ENCODE measurements at places on chromosomes 6 and 20. TPM values are rescaled to one million over a fixed set of nuclear protein-coding genes. Genes with fewer than 3 reads are reported as not detected.

The CTCFL gene
- not detected for total RNA-seq

The BTBD9 gene
- total RNA-seq = 1.8 TPM

The NOTCH4 gene
- 0.63 TPM for total RNA-seq

The PRSS35 gene
- 0.12 TPM for total RNA-seq

The PPDPF gene
- 326 TPM for total RNA-seq

The OR2B6 gene
- not detected for total RNA-seq

The SLC22A16 gene
- total RNA-seq = not detected

The SPDEF gene
- 2.2 TPM for total RNA-seq

The RAMACL gene
- total RNA-seq = 0.20 TPM

The TMEM74B gene
- total RNA-seq = 3.4 TPM

The AFG1L gene
- 3.0 TPM for total RNA-seq

The RIPOR3 gene
- 0.08 TPM for total RNA-seq

The SSTR4 gene
- total RNA-seq = 0.17 TPM

The ZNF165 gene
- 1.4 TPM for total RNA-seq

The DIDO1 gene
- 17.9 TPM for total RNA-seq

The BTNL2 gene
- total RNA-seq = not detected

The TNNC2 gene
- not detected for total RNA-seq

The EGFL8 gene
- 1.9 TPM for total RNA-seq

The PAK5 gene
- not detected for total RNA-seq

The VSX1 gene
- total RNA-seq = 1.0 TPM

The BPIFB1 gene
- not detected for total RNA-seq

The RPS21 gene
- 1,819 TPM for total RNA-seq

The TREM2 gene
- total RNA-seq = not detected

The DLK2 gene
- 7.8 TPM for total RNA-seq

The MUCL3 gene
- total RNA-seq = 0.08 TPM

The GPR6 gene
- total RNA-seq = not detected

The COX4I2 gene
- not detected for total RNA-seq

The CHRNA4 gene
- 0.63 TPM for total RNA-seq

The TRIM38 gene
- 1.7 TPM for total RNA-seq

The HLA-DPA1 gene
- total RNA-seq = not detected

The BTN1A1 gene
- not detected for total RNA-seq

The FAM83C gene
- 0.08 TPM for total RNA-seq

The PACSIN1 gene
- not detected for total RNA-seq

The BPI gene
- total RNA-seq = not detected

The RAD21L1 gene
- total RNA-seq = not detected

The SLC17A1 gene
- 0.14 TPM for total RNA-seq

The TNF gene
- not detected for total RNA-seq

The SEL1L2 gene
- not detected for total RNA-seq

The SLPI gene
- total RNA-seq = 9.0 TPM

The PRDM1 gene
- 5.9 TPM for total RNA-seq

The OOEP gene
- not detected for total RNA-seq

The GTSF1L gene
- total RNA-seq = not detected

The NR2E1 gene
- total RNA-seq = 0.09 TPM

The C4A gene
- total RNA-seq = 1.5 TPM

The PARD6B gene
- 2.2 TPM for total RNA-seq

The GRIK2 gene
- total RNA-seq = 0.21 TPM

The EYS gene
- total RNA-seq = not detected

The BMP7 gene
- total RNA-seq = 0.13 TPM

The WFDC5 gene
- not detected for total RNA-seq

The RSPO3 gene
- total RNA-seq = 97.7 TPM

The FNDC1 gene
- not detected for total RNA-seq

The MRAP2 gene
- 1.1 TPM for total RNA-seq

The PBOV1 gene
- not detected for total RNA-seq

The CLDN20 gene
- total RNA-seq = not detected

The PGC gene
- total RNA-seq = not detected

The RIMS1 gene
- not detected for total RNA-seq

The TULP1 gene
- not detected for total RNA-seq

The SYNGAP1 gene
- 3.7 TPM for total RNA-seq

All from A549 treated with ZK216348 at 1 μM for 4 hours (cell line).